AG04450 (cell line): ENCODE measurements at places on chromosomes 13 and 19.

DNA sequence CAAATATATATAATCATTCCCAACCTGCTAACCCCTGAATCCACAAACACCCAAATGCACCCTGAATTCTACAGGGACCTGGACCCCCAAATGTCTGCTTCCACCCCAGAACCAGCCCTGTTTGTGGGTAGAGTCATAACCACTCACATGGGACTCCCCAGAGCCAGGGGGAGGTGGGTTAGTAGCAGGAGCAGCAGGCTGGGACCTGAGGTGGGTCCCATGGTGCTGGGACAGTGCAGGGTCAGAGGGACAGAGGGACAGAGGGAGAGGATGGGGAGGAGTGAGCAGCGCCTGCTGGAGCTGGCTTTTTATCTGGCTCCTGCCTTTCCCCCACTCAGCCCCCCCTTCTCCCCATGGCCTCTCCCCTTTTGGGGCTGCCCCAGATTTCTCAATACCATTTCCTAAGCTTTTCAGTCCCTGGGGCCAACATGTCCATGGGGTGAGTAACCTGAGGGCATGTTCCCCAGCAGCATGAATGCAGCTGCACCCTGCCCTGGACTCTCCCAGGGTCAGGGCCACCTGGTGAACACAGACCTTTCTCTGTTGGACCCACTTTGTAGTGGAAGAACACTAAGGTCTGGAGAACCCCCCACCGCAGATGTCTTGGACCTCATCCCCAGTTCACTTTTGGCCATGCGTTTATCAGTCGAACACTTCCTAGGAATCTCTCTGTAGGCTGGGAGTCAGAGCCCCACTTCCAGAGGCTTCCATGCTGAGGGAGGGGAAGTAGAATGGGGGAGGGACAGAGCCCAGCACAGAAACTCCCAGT, at the start of gene C3:
C3 (minus strand) TSS at position 282 of the 769 bp plus-strand sequence; CDS start at position 221, 61 bp downstream.
- no peak for DNase-seq

GRCh38 chr19:39428283-39429112, 7.3 kb downstream of the RPS16 start:
- DNase-seq: peak; percentile 85

DNA sequence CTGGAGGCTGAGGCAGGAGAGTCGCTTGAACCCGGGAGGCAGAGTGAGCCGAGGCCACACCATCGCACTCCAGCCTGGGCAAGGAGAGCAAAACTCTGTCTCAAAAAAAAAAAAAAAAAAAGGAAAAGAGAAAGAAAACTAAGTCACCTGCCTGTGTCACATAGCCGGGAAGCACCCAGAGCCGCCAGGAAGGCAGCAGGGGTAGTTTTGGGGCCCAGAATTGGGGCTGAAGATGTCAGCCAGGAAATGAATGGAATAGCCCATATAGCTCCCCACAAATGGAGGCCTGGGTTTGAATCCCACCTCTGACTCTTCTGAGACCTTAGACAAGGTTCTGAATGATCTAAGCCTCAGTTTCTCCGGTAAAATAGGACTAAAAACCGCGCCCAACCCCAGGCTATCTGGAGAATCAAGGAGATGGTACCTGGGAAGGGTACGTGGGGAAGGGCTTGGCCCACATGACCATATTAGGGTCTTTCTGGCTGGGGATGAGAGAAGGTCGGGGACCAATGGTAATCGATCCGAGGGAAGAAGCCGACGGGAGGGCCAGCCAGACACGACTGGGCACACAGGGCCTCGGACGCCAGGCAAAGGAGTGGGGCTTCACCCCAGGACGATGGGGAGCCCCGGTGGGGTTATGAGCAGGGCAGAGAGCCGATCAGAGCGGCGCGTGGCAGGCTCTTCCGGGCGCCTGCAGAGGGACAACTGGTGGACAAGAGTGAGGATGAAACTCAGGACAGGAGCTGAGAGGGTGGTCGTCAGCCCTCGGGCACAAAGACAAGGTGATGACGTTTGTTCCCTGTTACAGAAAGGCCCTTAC, 14.4 kb downstream of the CCDC124 start:
- DNase-seq: no peak

DNA sequence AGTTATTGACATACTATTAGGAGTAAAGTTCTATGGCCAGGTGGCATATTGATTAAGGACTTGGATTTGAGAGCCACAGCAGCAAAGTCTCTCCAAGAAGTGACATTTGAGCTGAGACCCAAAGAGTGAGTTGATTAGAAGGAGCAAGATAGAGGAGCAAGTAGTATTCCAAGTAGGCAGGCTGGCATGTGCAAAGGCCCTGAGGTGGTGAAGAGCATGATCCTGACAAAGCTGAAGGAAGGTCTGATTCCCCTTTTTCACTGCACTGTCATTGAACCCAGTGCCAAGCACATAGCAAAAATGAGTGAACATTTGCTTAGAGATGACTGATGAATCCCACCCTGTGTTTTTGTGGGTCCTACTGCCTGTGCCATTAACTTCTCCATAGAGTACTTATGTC, 4.7 kb downstream of the ZNF543 start:
- DNase-seq: no peak

DNA sequence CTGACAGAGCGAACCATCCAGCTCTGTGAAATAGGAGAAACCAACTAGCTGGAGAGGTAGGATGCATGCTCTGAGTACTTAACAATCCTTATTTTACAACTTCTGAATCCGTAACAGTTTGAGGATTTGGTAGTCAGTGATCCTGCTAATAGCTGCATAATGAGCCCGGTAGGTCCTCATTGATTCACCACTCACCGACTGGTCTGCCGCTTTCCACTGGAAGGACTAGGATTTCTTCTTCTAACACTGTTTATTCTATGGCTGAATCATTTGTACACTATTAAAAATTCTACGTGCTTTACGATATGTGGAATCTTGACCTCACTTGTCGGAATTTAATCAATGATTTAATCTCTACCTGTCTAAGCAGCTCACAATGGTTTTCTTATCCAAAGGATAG, 33.9 kb downstream of the SPATA13 start:
- DNase-seq: no peak
